ENCODE measurements at places on chromosomes 7 and 10.

- no peak for DNase-seq
Observed at GRCh38 chr10:85602713-85603112, 763.9 kb downstream of the GRID1 start.

DNA sequence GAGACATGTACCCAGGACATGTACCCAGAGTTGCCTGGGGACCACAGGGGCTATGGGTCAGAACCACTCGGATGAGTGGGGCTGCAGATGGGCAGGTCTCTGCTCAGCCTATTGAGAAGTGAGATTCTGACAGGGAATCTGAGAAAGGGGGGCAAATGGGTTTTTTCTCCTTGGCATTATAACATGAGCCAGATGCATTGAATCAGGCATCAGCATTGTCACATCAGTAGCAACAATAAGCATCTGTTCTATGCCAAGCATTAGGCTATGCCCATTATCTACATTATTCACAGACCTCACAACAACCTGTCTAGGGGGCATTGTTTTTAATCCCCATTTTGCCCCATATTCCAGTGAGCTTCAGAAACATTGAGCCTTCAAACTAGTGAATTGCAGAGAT, 108.2 kb downstream of the PLCE1 start:
- no peak for DNase-seq

DNA sequence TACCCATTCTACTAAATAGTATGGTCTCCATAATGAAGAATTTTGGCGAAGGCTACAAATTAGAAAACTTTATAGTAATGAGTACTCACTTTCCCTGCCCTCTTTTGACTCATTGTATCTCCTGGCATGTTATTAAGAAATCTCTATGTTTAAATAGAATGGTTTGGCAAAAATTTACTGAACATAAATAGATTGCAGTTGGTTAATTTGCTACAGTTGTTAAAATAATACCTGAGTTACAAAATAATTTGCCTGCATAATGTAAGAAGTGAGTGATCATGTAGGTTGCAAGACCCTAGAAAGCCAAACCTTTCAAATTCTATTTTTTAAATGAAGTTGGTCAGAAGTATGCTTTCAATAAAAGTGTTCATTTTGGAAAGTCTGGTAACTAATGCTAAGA, 176.8 kb upstream of the AHR start:
- DNase-seq: no peak

DNA sequence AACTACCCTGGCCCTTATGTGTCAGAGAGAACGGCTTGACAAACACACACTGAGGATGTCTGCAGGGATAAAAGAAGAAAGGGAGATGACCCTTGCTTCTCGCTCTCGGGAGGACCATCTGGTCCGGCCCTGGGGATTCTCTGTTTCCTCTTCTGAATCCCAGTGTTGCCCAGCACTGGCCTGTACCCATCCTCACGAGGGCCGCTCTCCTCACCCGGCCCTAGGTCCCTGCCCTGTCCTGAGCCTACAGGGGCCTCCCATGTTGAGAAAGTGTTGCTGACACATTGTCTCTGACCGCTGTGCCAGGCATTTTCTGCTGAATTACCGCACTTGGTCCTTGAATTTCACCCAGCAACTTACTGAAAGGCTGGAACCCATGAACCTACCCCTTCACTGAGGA, 171.9 kb upstream of the LANCL2 start:
- no peak for DNase-seq

DNA sequence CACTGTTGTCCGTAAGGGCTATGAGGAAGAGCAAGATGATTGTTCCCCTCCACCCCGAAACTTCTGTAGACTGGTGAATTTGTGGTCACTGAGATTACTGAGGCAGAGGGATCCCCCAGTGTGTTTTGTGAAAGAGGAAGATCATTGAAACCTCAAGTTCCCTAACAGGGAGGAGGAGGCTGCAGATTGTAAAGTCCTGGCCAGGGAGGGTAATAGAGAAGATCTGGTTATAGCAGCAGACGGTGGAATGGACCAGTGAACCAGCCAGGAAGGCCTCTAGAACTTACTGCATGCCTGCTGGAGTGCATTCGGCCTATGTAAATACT, 31.1 kb downstream of the LMTK2 start:
- DNase-seq: no peak

GRCh38 chr7:26307226-26307625, 15.6 kb downstream of the SNX10 start:
- no peak for DNase-seq

DNA sequence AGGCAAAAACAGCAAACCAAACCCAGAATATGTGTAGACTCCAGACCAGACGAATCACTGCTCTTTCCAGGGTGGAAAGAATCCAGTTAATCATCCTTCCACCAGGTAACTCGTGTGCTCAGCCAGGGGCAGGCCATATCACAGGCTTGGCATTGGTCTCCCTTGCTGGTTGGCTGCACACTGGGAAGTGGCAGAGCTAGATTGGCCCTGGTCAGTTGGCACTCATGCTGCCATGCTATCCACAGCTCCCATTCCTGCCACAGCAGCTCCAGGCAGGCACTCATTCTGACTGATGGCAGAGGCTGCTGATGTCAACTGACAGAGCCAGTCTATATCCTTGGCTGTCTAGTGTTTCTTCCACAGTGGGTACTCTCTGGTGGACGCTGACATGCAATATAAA, 9.7 kb upstream of the GDF10 start:
- no peak for DNase-seq

GRCh38 chr7:112616295-112616694, 135.5 kb downstream of the LSMEM1 start:
- DNase-seq: no peak

DNA sequence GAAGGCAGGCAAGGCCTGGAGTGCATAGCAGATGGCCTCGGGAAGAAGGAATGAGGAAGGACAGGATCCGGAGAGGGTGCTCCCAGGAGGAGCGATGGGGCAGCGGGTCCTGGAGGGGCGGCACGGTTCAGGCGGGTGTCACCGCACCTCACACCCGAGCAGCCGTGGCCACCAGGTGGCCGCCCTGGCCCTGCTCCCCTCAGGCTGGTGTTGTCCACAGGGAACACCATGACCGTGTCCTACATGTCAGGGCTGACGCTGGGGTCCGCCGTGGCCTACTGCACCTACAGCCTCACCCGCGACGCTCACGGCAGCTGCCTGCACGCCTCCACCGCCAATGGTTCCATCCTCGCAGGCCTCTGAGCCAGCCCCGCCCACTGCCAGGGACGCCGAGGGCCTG, 19.8 kb downstream of the SLC29A4 start:
- DNase-seq: no peak

DNA sequence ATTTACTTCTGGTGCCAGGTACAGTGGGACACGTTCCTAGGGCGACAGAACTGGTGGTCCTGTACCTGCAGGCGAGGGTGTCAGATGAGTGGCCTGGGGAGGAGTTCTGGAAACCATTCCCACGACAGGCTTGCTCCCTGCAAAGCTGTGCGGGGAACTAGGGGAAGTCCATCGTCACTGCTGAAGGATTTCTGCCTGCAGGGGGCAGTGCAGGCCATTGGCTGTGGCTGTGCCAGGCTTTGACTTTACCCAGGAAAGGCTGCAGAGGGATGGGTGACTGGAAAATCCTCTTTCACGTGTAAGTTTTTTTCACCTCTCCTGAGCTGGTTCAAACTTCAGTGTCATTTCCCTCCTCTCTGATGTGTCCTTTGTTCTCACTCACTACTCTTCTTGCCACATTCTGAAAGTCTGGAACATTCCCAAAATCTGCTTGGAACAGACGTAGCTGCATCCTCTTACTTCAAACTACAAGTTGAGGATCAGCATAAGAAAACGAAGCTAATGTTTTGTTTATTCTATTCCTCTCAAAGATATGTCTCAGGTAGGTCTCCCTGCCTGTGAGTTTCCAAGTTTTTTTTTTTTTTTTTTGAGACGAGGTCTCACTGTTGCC, 126.5 kb downstream of the SH2D4B start:
- DNase-seq: peak; percentile 23

GRCh38 chr10:82149674-82150073, 274.7 kb downstream of the NRG3 start:
- no peak for DNase-seq

DNA sequence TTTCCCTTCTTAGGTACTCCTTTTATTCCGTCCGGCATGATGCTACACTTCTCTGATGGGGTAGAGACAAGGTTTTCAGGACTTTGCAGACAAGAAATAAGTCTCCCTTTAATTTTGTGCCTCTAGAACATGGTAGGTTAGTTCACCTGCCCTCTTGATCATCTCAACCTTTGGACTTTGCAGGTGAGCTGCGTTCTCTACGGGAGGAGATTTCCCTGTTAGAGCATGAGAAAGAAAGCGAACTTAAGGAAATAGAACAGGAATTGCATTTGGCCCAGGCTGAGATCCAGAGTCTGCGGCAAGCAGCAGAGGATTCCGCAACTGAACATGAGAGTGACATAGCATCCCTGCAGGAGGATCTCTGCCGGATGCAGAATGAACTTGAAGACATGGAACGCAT, 9.2 kb downstream of the CCDC136 start:
- no peak for DNase-seq

- DNase-seq: no peak
Observed at GRCh38 chr7:107856806-107857540, 34.0 kb upstream of the DLD start.

GRCh38 chr10:110443239-110444003, 54.3 kb upstream of the DUSP5 start:
- no peak for DNase-seq

GRCh38 chr7:151299940-151300645, 41.5 kb upstream of the NUB1 start:
- no peak for DNase-seq

GRCh38 chr10:71187197-71187596, 25.2 kb upstream of the UNC5B start:
- no peak for DNase-seq

GRCh38 chr7:1100834-1101562, 13.1 kb downstream of the GPER1 start:
- no peak for DNase-seq

GRCh38 chr10:72563327-72563932, 62.4 kb downstream of the MICU1 start:
- DNase-seq: no peak

DNA sequence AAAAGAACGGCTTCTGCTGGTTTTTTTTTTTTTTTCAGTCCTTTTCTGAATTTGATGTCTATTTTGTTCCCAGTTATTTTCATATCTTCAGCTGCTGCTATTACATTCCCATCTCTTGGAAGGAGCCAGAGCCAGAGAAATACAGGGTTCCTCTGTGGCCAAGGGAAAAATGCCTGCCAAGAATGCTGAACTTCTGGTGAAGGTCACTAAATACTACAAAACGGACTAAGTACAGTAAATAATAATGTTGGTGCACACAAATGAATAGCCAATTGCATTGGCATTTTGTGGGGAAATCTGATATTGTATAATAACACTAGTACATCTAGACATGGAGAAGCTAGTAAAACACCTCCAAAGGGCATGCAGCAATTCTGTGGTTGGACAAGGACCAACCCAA, 56.3 kb upstream of the ZEB1 start:
- DNase-seq: no peak

DNA sequence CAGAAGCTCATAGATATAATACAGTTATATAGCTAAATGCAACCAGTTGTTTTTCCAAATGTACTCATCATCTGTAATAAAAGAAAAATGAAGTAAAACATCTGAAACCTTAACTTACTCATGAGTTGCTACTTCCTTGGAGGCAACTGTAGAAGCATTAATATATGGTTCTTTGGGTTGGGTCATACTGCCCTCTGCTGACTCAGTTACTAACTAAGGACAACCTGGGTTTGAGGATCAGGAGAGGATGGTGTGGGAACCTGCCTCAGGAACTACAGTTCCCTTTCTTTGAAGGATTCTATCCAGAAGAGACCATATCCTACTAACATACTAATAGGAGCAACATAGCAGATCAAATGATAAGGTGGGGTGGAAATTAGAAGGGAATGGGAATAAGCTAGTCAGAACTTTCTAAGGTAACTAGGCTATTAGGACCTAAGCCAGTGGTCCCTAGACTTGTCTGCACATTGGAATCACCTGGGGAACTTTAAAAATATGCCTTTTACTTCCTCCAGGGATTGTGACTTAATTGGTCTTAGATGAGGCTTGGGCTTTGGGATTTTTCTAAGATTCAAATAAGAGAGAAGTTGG, 20.7 kb downstream of the COX15 start:
- peak; percentile 10 for DNase-seq

Measured in effector CD4-positive, alpha-beta T cell (primary cell).